CD4-positive, alpha-beta T cell treated with Interleukin-15 for 4 hours (primary cell): ENCODE measurements at places on chromosomes 3 and 15.

DNA sequence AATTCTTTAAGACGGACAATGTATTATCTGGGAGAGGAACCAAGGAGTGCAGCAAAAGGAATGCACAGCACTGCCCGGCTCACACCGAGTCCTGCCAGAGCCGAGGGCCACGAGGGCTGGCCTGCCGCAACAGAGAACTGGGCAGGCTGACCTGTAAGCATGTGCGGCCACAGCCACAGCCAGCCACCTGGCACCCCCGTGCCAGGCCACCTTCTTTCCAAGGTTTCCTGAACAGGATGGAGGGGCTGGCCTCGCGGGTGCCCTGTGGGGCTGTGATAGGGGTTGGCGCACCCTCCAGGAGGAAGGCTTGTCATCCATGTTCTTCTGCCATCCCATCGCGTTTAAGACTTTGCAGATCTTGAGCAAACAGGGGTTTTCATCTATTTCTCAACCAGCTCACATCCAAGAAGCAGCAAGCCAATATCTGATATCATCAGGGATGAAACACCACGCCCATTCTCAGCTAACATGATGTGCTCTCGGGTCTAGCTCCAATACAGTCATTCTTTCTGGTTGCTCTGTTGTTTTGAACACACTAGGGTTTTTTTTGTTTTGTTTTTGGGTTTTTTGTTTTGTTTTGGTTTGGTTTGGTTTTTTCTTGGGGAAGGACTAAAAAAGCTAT lies 10.2 kb downstream of the CA12 start:
- DNase-seq, result no peak

DNA sequence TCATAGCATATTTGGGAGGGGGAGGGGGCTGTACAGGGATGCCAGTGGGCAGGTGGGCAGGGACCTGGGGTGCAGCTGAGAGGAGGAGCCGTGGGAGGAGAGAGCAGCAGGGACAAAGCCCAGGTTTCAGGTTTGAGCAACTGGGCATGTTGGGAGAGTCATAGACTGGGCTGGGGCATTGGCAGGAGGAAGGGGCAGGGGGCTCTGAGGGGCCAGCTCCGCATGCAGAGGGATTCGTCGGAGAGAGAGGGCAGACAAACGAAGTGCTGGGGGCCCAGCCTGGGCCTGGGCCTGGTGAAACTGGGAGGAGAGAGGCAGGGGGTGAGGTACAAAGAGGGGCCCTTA lies 25.2 kb downstream of the RASGRF1 start:
- no peak for DNase-seq

- no peak for DNase-seq
These were observed 779 bp upstream of the CTNNB1 start for GRCh38 chr3:41198526-41198925.

- no peak for DNase-seq
These were observed 1077.4 kb downstream of the EPHA3 start for GRCh38 chr3:90184861-90185260.

DNA sequence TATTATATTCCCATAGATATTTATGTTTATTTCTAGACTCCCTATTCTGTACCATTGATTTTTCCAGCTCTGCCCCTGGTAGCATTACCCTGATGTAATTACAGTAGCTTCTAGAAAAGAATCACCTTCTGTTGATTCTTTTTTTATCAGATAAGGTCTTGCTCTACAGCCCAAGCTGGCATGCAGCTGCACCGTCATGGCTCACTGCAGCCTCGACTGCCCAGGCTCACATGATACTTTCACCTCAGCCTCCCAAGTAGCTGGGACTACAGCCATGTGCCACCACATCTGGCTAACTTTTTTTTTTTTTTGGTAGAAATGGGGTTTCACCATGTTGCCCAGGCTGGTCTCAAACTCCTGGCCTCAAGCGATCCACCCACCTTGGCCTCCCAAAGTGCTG lies 41.8 kb downstream of the SLC24A1 start:
- no peak for DNase-seq

DNA sequence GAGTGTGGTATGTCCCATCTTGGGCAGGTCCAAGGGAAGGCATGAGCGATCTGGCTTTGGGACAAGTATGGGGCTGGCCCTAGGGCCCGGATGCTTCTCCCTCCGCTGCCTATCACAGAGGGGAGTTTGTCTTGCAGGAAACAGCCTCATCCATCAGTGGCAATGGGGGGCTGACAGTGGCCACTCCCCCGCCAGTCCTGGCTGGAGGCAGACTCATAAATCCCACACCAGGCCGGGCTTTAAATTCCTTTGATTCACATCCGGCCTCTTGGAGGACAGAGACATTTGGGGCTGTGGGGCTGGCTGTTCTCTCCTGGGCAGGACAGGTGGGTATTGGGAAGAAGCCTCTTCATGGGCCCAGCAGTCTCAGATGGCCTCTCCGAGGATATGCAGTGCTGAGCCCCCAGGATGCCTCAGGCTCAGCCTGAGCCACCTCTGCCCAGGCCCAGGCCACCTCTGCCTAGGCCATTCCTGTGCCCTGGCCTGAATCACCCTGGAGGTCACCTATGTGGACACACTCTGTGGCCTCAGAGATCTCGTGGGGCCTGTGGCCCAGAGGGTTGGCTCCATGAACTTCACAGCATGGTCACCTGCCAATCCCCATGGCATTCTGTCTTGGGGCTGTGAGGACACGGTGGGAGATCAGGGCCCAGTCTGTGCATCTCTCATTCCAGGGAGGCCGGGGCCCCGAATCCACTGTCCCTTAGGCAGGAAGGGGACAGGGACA lies 84.2 kb upstream of the GOLGA6L4 start:
- DNase-seq, result no peak

DNA sequence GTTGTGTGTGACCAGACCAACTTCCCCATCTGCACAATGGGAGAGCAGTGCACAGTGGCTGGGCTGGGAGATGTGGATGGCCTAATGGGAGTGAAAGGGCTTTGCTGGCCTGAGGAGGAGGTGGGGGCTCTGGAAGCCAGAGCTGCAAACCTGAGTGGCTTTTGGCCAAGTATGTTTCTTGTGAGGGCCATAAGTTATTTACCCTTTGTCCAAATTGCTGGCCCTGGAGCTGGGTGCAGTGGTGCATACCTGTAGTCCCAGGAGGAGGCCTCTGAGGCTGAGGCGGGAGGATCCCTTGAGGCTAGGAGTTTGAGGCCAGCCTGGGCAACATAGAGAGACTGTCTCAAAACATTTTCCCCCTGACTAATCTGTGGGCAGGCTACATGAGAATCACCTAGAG lies 129.1 kb downstream of the WNT7A start:
- DNase-seq, result no peak

- DNase-seq, result no peak
These were observed 174.0 kb upstream of the TPM1 start for GRCh38 chr15:62868507-62868906.
